Hematopoietic multipotent progenitor cell treated with erythropoietin and hydrocortisone succinate and interleukin-3 and kit ligand, for 8 days (in vitro differentiated cells): ENCODE measurements at places on chromosomes 7 and 10.

GRCh38 chr10:43452356-43452914 lies 15.5 kb downstream of the ZNF487 start:
- no peak for DNase-seq

GRCh38 chr7:116210345-116211005 lies at the start of gene TES:
TES (plus strand) TSS chr7:116210539; CDS start chr7:116210708, 169 bp downstream.
- DNase-seq, result peak; percentile 36

- peak; percentile 7 for DNase-seq
Measured at GRCh38 chr7:7819442-7820247, 101.2 kb upstream of the RPA3 start.

- no peak for DNase-seq
Measured at GRCh38 chr10:43949351-43949750, 300.7 kb upstream of the ZNF32 start.

DNA sequence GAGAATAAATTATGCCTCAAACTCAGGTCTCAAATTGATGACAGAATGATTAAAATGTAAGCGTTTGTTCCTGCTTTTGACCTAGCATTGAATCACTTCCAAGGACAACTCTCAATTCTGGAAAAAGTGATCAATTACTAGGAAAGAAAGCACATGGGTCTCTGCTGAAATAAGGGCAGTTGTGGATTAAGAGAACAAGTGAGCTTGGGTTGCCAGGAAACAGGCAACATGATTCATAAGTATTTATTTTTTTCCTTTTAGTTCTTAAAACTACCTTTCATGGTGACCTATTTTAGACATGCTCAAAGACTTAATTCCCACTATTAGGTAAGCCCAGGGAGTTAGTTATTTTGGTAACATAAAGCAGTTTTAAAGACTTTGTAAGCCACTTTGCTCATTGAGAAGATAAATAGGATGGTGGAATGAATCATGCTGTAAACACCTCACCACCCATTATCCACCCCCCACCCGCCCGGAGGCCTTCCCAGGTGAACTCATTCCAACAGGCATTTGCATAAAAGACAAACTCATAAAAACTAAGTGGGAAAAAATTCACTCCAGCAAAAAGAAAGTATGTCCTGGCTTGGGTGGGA lies 728.3 kb downstream of the SORCS1 start:
- no peak for DNase-seq

- no peak for DNase-seq
Measured at GRCh38 chr7:32033006-32033405, 37.2 kb downstream of the PDE1C start.

GRCh38 chr7:37921876-37922275 lies 1.4 kb downstream of the EPDR1 start:
- DNase-seq, result no peak

DNA sequence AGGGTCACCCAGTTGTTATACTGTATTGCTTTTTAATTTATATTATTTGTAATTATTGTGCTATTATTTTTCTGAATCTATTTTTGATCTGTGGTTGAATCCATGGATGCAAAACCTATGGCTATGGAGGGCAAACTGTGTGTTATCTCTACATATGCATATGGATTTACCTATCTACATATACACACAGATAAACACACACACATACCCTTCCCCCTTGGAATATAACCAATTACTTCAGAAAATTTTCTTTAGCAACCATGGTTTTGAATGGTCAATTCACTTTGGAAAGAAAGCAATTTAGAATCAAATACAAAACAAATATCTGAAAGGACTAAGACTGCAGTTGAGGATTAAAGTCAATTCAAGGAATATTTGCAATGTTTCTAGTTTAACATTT lies 39.1 kb downstream of the MTPN start:
- DNase-seq, result no peak

DNA sequence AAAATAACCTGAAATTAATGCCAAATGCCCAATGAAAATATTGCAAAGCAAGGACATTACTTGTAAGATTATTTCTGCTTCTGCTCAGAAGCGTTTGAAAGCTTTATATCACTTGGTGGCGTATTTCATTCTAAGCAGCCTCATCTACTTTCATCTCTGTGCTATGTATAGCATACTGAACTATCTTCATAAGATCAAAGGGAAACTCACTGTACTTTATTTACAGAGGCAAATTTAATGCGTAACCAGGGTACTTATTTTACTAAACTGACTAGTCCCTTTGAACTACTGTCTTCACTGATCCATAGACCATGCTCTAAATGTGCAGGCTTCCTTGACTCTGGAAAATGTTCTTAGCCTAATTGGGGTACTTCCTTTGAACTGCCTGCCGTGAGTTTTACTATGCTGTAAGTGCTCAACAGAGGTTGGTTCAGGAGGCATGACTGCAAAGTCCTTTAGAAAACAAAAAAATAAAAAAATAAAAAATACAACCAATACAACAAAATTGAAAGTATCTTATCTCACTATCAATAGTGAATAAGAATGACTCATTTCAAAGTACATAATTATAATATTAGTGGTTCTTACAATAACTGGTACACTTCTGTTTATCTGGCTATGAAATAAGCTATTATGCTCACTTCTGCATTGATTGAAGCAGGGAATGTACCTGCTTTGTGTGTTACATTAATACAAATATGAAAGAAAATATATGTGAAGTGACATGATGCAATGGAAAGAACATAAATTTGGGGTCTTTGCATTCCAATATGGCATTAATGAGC lies 41.0 kb upstream of the TSPAN12 start:
- DNase-seq, result no peak

DNA sequence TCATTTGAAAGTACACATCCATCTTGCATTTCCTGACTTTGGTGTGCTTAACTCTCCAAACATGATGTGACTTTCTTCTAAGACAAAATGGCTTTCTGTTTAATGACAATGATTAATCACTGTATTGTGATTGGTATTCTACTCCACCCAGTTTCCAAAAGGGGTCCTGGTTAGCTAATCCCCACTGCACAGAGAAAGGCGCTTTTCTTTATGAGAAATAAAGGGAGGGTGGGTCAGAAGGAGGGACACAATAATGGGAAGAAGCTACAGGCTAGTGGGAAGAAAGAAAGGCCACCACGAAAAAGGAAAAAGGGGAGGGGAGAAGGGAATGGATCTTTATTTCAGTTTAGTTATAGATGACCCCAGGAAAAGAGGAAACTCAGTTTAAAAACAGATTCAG lies 69.2 kb downstream of the PRTFDC1 start:
- no peak for DNase-seq

DNA sequence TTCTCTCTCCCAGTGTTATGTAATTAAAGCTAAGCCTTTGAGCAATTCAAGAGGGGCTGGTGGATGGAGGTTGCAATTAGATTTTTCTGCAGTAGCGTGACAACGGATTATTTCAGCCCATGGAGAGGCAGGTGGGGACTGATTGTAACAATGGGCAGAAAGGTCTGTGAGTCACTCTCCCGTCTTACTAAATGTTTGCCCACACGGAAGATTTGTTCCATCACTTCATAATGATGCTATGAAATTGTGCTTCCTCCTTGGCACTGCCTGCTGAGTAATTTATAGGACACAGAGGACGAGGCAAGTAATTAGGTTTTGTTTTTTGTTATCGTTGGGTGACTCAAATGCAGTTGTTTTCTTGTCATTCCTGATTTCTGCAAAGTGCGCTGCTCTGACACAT lies 594.5 kb upstream of the DPP6 start:
- DNase-seq, result no peak

GRCh38 chr10:62166331-62167131 lies 102.1 kb downstream of the RTKN2 start:
- DNase-seq, result no peak

DNA sequence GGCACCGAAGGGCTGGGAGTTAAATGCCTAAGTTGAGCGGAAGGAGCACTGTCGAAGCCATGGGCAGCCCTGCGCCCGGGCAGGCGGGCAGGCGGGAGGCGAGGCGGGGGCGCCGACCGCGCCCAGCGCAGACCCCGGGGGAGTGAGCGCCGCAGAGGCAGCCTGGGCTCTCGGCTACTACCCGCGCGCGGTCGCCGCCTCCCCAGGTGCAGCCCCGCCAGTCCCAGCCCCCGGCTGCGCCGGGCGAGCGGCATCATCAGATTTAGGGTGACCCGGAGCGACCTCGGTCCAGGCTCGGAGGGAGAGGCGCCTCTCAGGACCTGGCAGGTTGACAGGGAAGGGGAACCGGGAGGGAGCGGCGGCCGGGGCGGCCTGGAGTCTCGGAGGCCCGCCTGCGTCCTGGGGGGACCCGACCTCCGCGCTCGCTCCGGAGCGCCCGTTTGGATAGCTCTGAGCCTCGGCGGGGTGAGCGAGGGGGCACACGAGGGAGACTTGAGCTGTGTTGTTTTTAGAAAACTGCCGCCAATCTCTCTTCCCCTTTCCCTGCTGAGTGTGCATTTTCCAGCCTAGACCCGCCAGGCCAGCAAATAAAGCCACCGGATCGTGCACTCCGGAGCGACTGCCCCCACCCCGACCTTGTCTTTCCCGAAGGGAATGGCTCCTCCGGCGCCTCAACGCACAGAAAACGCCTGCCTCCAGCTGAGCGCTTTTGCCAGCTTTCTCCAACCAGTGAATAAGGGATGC lies 2.3 kb upstream of the NRP1 start:
- no peak for DNase-seq

DNA sequence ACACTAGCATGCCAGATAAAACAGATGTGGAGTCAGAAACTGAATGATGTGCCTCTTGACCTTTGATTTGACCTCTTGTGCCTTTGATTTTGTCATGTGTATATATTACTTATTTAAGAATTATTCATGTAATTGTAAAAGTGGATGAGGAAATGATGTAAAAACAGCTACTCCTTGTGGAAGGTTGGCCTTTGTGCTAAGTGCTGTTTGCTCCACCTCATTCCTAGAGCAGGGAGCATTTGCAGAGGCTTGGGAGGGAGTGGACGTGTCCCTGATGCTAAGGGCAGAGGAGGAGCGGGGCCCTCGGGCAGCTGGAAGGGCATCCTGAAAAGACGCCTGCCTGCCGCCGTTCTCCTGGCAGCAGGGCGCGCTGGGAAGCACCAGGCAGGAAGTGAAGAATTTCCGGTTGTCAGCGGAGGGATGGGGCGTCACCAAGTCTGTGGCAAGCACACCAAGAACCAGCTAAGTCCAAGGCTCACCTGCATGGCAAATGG lies 197.6 kb upstream of the ZNF32 start:
- DNase-seq, result no peak

DNA sequence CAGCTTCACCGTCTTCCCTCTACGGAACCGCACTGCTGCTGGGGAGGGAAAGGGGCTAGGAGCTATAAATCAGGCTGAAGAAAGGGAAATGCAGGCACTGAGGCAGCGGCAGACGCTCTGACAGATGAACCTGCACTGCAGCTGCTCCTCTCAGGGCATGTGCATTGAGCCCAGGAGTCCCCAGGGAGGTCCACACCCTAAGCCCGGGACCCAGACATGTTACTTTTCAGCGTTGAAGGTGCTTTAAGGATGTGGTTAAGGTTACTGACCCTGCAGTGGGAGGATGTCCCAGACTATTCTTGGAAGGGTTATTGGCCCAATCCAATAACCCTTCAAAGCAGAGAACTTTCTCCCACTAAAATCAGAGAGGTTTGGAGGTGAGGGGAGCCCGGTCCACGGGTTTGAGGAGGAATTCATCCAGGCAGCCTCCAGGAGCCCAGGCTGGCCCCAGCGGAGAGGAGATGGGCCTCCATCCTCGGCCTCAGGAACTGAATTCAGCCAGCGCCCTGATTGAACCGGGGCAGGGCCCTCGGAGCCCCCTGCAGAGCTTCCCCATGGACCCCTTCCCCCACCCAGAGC lies 75.4 kb downstream of the ADARB2 start:
- no peak for DNase-seq

DNA sequence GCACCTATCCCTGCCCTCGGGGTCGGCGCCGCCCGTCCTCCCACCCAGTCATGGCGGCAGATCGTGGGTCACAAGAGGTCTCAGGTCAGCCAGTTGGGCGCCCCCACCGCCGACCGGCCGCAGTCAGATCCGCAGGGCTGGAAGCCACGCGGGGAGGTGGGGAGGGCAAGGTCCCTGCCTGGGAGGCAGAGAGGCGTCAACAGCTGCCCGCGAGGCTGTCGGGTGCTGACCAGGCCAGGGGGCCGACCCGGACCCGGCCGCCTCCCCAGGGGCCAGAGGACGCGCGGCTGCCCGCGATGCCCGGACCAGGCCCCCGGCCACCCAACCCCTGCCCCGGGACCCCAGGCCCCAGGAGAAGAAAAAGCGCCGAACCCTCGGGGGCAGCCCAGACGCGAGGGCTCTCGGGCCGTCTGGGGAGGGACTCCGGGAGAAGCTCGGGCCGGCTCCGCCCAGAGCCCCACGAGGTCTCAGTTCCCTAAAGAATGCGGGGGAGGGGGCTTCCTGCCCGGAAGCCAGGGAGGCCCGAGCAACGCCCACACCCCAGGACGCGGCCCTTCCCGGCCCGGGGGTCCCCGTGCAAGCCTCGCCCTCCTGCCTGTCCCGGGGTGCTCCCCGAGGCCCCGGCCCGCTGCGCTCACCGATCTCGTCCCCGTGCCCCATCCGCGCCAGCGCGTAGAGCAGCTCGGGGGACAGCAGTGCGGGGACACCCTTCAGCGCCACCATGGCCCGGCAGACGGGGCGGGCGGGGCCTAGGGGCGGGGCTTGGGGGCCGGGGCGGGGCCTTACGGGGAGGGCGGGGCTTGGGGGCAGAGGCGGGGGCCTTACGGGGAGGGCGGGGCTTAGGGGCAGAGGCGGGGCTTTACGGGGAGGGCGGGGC lies at the start of gene FUOM:
FUOM (minus strand) TSS at position 735 of the 877 bp plus-strand sequence; CDS start at position 723, 12 bp downstream.
- peak; percentile 32 for DNase-seq

GRCh38 chr10:94075506-94075905 lies 81.8 kb downstream of the PLCE1 start:
- DNase-seq, result no peak

- no peak for DNase-seq
Measured at GRCh38 chr10:15122477-15123030, 25.4 kb downstream of the RPP38 start.

GRCh38 chr10:133608855-133609254 lies 17.7 kb downstream of the FRG2B start:
- peak; percentile 33 for DNase-seq

DNA sequence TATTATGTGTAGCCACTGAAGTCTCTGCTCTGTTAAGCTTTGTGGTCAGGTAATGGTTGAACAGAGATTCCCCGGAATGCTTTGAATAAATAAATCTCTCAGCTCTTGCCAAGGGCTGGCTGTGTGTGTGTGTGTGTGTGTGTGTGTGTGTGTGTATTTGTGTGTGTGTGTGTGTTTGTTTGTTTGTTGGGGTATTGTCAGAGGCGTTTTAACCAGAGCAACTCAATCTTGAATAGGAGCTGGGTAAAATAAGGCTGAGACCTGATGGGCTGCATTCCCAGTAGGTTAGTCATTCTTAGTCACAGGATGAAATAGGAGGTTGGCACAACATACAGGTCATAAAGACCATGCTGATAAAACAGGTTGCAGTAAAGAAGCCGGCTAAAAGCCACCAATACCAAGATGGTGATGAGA lies 256.2 kb upstream of the CACNA2D1 start:
- DNase-seq, result no peak
